ENCODE measurements at places on chromosomes 2 and 18.

- DNase-seq = no peak
Measured at GRCh38 chr2:17272652-17273525, 245.4 kb downstream of the RAD51AP2 start.

DNA sequence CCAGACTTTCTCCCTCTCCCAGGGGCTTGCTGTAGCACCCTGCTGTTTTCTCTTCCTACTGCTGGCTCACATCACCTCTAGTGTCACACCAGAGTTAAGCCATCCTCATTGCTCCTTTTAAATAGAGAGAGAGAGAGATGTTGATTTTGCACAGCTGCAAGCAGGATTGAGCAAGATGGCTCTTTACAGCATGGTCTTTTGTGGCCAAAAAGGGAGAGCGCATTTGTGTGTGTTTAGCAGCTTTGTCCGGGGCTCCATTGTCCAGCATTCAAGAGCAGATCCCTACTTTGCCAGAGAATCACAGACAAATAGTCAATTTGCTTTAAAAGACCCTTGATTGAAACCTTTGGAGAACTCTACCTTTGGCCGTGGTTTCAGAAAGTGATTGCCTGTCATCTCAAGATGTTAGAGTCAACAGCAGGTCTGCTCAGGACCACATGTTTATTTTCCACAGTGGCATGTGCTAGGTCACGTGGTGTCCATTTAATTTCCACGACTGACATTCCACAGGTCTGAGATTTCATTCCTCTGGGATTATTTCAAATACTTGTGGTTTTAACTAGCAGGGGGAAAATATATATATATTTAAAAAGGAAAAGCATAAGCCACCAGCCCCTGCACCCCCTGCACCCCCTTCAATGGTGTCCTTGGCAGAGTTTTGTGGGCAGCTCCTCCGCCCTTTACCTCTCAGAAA is 359.9 kb upstream of the SLC14A2 start:
- peak; percentile 47 for DNase-seq

DNA sequence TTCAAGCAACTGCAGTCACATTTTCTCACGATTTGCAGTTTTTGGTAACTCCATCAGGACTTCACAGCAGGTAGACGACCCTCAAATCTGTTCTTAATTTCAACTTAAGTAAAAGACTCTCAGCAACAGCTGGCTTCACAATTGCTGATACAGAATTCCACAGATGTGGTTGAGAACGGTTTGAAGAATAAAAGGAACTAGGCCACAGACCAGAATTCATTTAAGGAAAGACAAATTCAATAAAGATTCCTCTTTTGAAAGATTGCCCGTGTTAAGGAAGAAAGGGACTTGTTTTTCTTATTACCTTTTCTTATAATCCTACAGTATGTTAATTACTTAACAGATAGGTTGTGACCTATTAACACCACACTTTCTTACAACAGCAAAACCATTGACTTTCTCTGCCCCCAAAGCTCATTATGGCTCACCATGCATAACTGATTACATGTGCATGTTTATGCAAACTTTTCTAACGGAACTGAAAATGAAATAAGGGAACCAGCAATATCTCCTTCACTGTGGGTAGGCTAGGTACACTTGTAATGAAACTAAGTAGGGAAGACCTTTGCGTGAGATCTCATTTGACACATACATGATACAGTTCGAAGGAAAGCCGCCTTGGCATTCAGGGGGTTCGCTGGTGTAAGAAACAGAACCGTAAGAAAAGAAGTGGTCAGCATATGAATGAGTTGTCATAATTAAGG is 4.7 kb upstream of the ZNF516 start:
- DNase-seq = no peak

DNA sequence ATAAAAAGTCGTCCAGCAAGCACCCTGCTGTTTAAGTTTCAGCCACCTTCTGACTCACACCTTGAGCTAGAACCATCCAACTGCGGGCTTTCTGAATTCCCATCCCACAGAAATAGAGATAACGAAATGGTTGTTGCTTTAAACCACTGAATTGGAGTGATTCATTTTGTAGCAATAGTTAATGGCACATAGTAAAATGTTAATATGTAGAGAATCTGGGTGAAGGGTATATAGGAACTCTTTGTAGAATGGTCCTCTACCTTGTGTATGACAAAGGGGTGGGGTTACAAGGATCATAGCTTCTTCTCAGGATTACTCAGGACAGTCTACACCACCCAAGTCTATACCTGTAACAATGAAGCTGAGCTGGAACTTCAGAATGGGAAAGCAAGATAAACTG is 2.4 kb upstream of the MAPRE3 start:
- no peak for DNase-seq

DNA sequence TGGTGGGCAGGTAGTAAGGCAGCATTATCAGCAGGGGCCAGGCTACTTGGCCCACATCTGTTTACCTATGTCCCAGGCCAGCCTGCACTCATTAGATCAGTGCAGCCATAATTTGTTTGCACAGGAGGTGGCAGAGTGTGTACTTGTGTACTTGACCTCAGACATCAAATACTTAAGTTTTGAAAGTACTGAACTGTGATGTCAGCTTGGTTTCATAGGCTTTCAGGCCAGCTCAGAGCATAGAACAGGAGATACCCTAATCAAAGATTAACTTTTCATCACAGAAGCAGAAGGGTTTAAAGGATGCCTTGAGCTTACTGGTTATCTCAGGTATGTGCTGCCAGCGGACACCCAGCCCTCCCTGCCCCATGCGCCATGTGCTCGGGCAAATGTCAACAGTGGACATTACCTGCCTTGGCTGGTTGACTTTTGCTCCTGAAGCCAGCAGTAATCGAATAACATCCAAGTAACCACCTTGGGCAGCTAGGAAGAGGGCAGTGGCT is 33.2 kb downstream of the ANKRD29 start:
- DNase-seq = no peak

DNA sequence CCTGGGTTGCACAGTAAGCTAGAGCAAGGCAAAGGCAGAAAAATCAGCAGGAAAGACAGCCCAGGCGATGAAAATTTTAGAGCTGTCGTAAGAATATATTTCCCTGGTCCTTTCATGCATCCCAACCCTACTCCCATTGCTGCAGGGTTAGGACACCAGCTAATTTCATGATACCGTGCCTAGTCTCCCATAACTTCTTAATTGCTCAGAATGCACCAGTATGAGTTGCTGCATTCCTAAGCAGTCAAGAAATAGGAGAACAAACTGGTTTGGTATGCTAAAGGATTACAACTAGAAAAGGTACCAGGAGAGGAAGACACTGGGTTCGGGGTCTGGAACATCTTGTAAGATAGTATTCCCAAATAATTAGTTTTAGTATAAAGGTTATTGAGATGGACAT is 269.4 kb upstream of the NRXN1 start:
- no peak for DNase-seq
